Right renal pelvis (tissue), 4 donors: ENCODE measurements at places on chromosomes 12 and 14.
A peak's percentile ranks its signal among the peaks of the same experiment; 100 is the strongest.

- no peak for DNase-seq
These were observed 196.2 kb upstream of the ALG10 start for GRCh38 chr12:33825986-33826602.

DNA sequence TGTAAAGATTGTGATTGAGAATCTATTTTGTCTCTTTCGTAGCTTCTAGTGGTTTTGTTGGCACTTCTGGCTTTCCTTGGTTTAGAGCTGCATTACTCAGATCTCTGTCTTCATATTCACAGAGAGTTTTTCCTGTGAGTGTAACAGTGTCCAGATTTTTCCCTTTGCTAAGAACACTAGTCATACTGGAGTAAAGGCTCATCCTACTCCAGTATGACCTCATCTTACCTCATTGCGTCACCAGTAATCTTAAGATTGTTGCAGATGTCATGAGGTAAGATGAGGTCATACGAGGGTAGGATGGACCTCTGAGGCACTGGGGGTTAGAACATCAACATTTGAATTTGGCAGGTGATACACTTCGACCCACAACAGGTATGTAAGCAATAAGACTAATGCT, 461.2 kb downstream of the FLRT2 start:
- DNase-seq = no peak

- DNase-seq = no peak
These were observed 2.7 kb upstream of the KLC1 start for GRCh38 chr14:103626146-103626850.

DNA sequence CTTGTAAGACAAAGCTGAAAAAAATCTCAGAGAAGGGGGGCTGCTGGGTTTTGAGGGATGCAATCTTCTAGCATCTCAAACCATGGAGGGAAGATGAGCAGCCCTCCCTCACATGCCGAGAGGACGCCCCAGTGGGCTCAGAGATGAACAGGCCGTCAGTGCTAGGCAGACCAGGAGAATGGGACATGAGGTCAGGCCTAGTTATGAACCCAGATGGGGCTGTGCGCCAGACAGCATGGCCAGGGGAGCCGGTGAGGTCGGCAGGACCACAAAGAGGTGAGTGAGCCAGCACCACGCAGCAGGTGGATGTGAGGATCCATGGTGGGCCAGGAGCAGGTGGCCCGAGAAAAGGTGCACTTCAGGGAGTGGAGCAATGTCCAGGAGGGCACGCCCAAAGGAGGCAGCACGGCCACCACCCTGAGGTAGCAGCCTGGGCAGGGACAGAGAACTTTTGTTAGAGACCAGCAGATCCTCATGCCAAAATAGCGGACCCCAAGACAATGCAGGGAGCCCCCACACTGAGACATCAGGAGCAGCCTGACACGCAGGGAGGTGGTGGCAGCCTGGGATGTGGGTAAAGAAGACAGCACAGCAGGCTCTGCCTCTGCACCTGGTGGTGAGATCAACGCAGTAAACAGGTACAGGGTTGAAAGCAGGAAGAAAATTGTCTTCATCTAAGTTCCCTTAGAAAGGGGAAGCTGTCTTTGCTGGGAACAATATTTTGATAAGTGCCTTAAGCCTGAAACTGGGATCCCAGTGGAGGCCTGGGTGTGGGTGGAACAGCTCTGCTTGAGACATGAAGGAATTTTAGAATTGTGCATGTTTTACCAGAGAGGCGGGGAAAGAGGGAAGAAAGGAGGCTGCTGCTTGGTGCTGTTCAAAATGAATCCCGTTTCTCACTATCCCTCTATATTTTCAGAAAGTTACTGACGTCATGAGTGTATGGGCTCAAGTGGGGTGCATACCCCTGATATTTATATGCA, 17.8 kb upstream of the MCRS1 start:
- DNase-seq = no peak

DNA sequence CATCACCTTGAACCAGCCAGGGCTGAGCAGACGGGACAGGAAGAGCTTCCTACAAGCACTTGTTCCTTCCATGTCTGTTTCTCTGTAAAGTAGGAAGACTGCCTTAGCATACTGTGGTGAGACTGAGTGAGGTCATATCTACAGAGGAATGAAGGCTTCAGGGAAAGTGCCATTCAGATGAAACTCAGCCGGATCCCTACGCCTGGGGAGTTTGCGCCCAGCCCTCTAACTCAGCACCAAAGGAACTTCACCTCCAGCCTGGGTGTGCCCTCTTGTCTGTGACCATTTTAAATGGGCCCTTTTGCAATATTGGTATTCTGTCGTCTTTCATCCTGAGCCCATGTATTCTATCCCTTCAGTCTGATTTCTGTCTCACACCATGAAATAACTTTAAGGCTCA, 175.6 kb upstream of the FKBP4 start:
- DNase-seq = no peak

DNA sequence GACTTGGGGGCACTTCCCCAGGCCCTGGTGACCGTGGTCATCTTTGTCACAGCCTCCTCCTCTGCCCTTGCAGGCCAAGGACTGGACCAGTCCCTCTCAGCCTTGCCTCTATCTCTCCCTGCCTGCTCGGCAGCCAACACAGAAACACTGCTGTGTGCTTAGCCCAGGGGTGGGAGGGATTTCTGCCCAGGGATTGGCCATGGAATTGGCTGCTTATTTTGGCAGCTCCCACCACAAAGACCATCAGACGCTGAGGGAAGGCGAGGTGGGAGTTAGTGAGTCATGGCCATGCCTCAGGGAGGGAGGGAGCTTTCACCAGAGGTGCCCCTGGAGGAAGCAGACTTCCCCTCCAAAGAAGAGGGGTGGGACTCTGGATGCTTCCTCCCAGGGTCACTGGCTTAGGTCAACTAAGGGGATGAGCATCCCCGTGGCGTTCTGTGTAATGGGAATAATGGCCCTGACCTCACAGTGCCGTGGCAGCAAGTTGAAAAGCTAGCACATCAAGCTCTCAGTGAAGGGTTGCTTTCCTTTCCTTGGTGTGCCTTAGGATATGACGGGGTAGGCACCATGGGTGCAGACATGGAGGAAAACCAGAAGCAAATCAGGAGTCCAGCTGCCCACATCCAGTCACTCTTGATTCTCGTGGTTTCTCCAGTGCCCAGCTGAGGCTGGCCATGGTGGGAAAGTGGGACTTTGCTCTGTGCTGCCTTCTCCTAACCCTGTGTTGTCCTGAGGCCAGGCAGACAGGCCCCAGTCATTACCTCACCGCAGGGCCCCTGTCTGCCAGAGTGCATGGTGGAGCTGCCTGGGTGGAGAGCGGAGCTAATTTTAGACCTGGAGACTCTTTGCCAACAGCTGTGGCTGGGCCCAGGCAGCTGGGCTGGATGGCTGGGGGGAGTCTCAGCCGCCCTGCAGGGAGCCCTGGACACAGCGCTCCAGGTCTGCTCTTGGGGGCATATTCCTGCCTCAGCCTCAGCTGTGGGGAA, 21.4 kb downstream of the B4GALNT3 start:
- no peak for DNase-seq

- DNase-seq = no peak
These were observed 422.4 kb downstream of the RAD51B start for GRCh38 chr14:68241862-68242487.

GRCh38 chr14:89915114-89915878, 39.2 kb downstream of the EFCAB11 start:
- DNase-seq = peak; percentile 59

DNA sequence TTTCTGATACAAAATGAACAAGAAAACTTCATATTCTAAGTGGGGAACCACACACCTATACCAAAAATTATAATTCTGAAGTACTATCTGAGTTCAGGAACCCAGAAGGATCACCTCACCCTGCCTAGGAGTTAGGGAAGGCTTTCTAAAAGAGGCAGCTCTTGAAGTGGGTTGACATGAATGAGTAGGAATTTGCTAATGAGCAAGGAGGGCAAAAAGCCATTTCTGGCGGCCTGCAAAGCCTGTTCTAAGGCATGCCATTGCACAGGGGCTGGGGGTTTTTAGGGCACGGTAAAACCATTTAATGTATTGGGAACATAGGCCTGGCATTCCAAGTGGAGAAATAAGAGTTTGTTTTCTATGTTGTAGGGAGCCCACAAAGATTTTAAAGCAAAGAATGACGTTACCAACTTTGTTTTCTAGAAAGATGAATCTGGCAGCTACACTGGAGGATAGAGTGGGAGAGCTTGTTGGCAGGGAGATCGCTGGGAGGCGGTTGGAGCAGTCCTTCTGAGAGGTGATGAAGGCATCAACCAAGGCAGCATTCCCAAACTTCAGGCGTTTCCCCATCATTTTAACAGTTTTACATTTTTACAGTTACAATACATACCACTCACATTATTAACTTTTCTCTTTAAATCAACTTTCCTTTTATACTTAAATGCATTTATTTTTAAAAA, 14.1 kb downstream of the IFT43 start:
- no peak for DNase-seq

DNA sequence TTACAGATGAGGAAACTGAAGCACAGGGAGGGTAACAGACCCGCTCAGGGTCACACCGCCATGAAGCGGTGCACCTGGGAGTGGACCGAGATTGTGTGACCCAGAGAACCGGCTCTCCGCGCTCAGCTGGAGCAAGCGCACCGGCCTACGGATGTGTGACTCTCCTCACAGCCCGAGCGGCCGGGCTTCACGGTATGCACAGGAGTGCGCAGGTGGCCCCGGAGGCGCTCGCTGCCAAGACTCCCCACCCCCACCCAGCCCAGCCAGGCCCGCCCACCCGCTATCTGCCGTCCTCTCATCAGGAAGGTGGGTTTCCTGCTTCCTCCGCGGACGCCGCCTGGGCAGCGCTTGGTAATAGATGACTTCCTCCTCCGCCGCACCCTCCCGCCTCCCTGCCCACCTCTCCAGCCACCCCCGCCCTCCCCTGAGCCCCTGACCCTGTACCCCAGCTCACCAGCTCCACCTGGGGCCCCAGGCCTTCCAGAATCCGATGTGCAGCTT, 110.7 kb downstream of the NCOR2 start:
- no peak for DNase-seq

- DNase-seq = no peak
These were observed 5.4 kb upstream of the BCAT1 start for GRCh38 chr12:24954261-24954660.

GRCh38 chr12:5808981-5809380, 136.1 kb downstream of the ANO2 start:
- no peak for DNase-seq

DNA sequence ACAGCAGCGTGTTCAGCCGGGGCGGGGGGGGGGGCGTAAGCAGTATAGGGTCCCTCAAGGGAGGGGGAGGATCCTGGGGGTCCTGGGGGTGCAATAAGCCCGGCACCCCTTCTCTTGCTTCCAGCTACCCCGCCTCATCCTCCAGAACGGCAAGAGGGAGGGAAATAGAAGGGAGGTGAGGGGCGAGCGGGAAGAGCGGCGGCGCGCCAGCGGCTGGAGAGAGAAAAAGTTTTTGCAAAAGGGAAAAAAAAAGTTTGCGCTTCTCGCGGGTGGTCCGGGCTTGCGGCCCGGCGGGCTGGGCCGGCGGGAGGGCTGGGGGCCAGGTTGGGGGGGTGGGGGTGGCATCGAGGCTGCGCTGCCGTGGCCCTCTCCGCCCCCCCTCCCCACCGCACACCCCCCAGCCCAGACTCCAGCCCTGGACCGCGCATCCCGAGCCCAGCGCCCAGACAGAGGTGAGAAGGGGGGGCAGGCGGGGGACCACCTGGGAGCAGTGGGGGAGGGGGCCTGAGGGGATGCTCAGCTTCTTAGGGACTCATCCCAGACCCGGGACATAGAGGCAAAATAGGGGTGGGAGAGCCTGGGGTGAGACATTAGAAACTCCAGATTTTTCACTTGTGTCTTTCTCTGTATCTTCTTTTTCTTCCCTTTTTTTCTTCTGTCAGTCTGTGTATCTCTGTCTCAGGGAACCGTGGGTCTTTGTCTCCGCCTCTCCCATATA, at the start of gene GLI1:
Gene GLI1 (plus strand): TSS at position 36 of the 718 bp plus-strand sequence. CDS start 3,907 bp downstream, outside the sequence.
- no peak for DNase-seq

DNA sequence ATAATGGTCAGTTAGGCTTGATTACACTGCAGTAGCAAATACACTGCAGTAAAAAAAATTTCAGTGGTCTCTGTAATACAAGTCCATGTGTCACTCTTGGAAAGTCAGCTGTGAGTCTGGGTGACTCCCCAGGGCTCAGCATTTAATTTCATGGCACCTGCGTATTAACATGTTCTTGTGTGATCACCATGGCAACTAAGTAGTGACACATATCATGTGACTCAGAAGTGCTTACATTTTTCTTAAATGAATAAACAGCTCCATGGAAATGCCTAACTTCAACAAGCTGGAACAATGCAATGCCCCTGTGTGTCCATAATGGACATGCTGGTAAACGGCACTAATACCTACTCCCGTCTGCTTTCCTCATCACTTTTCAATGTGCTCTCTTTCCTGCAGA, 88.5 kb upstream of the ANO4 start:
- DNase-seq = no peak

- no peak for DNase-seq
These were observed 9.7 kb upstream of the KRT6B start for GRCh38 chr12:52461693-52462092.

DNA sequence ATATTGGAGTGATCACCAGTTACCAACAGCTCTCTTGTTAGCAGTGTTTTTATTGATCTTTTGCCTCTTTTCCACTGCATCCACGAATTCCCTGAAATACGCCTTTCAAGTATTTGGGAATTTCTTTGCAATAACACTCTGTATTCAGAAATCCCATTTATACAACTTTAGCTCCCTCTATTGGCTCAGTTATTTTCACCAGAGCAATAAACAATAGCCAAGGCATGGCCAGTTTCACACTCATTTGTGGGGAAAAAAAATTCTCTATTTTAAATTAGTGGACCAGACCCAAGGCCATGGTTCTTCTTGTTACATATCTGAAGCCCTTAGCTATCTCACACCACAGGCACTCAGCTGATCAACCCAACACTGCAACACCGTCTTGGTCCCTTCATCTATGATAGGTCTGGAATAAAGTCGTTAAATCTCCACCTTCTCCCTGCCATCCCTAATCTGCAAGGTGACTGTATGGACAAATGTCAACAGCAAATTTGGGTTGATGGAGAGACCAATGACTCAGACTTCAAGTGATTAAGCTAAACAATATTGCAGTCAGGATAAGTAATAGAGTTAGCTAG, 92.4 kb upstream of the TMEM260 start:
- no peak for DNase-seq
